Activated CD4-positive, CD25-positive, alpha-beta regulatory T cell (primary cell): ENCODE measurements at places on chromosomes 1 and 21.

- DNase-seq: no peak
These were observed 68.7 kb upstream of the FAM3B start for GRCh38 chr21:41247561-41248545.

DNA sequence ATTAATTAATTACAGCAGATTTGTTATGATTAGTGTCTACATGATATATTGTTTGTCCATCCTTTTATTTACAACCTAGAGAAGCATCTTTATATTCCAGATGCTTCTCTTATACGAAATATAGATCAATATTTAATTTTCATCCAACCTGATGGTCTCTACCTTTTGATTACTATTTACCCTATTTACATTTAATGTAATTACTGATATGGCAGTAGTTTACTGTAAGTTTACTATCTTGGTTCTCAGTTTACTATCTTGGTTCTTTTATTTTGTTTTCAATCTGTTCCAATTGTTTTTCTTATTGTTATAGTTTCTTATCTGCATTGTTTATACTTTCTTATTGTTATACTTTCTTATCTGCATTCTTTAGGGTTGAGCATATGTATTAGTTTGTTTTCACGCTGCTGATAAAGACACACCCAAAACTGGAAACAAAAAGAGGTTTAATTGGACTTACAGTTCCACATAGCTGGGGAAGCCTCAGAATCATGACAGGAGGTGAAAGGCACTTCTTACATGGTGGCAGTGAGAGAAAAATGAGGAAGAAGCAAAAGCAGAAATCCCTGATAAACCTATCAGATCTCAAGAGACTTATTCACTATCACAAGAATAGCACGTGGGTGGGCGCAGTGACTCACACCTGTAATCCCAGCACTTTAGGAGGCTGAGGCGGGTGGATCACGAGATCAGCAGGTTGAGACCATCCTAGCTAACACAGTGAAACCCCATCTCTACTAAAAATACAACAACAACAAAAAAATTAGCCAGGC, 28.9 kb downstream of the FAF1 start:
- no peak for DNase-seq

DNA sequence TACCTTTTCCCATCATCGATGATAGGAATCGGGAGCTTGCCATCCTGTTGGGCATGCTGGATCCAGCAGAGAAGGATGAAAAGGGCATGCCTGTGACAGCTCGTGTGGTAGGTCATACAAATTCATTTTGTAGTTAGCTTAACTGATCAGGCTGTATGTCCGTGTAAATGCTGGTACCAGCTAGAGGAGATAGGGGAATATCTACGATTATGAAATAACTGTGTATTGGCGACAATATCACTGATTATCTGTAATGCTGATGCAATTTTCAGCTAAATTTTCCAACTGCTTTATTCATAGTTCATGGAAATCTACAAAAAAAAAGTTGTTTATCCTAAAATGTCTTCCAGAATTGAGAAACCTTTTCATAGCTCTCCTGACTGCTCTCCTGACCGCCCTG, 8.3 kb downstream of the PRDX6 start:
- DNase-seq: no peak

DNA sequence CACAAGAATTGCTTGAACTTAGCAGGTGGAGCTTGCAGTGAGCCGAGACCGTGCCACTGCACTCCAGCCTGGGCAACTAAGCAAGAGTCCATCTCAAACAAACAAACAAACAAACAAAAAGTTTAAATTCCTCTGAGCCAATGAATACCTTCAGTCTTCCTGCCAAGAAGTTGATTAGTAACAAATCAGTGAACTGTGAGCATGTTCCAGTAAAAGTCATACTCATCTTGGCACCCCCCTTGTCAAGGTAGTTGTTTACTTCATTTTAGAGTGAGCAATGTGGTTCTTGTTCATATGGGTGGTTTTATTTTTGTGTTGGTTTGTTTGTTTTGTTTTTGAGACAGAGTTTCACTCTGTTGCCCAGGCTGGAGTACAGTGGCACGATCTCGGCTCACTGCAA, 18.0 kb upstream of the SLC2A7 start:
- no peak for DNase-seq

- DNase-seq: no peak
These were observed 27.5 kb downstream of the NAV1 start for GRCh38 chr1:201566529-201566823.

GRCh38 chr1:171139890-171140289, 45.2 kb upstream of the FMO2 start:
- DNase-seq: no peak

- DNase-seq: no peak
These were observed at the start of gene S100A2 for GRCh38 chr1:153565529-153566374. Gene S100A2 (minus strand): TSS chr1:153565844. CDS start chr1:153563877, 1,967 bp downstream.
